ENCODE measurements at places on chromosomes 3 and 15.

- no peak for DNase-seq
Observed at GRCh38 chr3:56624725-56625124, 58.3 kb downstream of the TASOR start.

DNA sequence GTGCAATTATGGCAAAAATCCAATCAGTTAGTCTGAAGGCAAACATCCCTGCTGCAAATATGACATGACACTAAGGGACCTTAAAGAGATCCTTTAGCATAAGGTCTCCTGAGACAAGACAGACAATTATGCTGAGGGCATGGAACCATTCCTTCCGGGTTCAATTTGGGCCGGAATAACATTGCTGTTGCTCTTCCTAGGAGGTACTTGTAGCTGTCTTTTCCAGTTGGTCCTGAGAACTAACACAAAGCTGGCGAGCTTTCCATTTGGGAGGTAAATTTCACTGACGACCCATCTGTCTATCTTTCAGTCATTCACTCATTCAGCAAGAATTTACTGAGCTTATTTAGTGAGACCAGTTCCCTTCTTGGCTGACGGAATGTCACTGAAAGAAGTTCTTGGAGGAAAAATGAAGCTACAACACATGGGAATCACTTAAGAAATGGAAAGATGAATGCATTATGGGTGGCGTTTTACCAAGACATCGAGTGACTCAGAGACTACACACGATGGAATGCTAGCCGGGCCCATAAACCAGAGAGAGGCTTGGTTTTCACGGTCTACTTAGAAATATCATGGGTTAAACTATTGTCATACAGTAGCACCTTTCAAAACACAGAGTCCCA is 215.5 kb downstream of the PDZRN3 start:
- DNase-seq: no peak

DNA sequence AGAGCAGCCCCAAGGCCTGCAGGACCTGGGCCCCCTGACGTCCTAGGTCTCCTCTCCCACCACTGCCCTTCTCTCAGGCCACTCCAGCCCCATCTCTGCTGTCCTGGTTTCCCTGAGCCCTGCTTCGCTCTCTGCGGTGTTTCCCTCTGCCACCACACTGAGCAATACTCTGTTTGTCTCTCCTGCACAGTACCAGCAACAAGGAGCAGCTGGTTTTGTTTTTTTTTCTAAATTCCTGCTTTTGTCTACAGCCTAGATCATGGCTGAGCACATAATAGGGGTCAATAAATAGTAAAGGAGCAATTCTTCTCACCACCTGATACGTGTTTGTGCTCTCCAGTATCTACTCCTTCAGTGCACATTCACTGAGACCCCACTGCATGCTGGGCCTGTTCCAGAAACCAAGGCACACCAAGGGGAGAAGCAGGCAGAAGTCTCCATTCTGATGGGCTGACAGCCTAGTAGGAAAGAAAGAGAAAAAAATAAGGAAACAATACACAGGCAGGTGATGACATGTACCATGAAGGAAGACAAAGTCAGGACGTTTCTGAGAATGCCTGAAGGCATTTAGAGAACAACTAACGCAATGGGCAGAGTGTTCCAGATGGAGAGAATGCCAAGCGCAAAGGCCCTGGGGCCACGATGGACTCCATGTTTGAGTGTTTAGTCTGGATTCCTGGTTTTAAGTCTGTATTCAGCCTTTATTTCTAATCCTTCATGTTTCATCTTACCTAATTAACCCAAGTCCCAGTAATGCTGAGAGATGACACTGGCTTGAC is 6.0 kb upstream of the ACAD9 start:
- no peak for DNase-seq

DNA sequence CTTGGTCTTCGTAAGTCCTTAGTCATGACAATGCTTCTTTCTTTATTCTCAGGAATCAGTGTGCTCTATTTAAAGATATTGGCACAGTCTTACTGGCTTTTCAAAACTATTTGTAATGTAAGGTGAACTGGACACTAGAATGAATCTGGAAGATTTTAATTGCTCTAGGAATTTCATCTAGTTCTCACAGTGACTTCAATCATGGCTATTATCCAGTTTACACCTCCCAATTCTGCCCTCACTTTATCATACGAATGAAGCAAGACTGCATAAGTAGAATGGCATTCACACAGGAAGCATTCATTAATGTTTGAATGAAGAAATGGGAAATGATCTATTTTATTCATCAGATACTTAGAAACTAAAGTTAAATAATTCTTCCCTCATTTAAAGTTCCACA is 26.7 kb upstream of the DRD3 start:
- no peak for DNase-seq

- DNase-seq: no peak
Observed at GRCh38 chr3:4581498-4581897, 88.3 kb downstream of the ITPR1 start.

- no peak for DNase-seq
Observed at GRCh38 chr15:61849447-61849846, 210.8 kb downstream of the VPS13C start.

DNA sequence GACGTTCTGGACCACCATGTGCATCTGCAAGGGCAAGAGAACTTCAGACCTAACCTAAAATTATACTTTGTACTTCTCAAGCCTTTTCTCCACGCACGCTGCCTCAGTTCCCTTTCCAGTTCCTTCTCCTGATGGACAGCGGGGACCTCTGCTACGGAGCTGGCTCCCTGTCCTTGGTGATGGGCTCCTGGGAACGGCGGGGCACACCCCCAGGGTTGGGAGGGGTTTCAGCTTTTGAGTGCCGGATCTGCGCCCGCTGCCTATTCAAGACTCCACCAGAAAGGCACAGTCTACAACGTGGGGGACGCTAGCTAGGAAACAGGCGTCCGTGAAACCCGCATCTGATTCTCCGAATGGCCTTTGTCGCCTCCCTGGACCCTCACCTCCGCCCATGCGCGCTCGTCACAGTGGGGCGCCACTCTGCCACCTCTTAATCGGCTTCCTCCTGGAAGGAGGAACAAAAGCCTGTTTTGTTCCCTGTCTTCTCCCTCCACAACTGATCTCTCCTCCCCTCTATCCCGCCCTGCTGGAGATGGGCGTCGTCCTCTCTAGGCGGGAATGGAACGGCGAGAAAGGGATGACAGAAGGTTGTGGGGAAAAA is 2.2 kb downstream of the GPR149 start:
- DNase-seq: no peak

DNA sequence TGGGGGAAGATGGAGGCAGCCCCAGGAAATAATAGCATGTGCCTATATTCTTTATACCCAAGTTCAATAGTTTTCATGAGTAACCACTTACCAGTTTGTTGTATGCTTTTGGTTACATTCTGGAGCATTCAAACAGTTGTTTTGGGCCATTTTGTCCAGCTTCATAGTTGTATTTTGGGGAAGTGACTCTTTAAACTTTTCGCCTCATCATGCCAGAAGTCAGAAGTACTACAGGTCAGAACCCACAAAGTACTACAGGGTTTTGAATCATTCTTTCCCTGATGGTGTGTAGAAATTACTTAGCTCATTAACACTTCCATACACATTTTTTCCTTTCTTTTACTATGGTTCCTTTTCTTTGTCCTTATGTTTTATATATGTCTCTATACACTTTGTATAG is 210.6 kb downstream of the ARPP21 start:
- no peak for DNase-seq

DNA sequence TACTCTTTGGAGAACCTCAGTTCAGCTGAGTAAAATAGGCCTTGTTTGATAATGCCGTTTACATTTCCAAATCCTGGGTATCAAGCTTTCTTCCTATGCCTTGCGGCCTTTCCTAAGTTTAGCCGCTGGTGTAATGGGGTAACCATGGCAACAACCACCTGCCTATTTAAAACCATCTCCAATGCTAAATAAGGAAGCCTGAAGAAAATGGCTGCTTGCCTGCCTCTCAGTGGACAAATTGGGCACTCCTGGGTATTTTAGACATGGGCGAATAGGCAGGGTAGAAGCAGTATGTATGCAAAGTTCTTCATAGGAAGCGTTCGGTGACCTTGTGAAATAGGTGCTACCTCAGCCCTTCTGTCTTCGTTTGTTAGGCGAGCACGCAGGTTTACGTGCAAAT is 122.7 kb downstream of the DGKG start:
- peak; percentile 33 for DNase-seq

- no peak for DNase-seq
Observed at GRCh38 chr3:12902181-12902999, 61.0 kb upstream of the RPL32 start.

GRCh38 chr3:111727843-111728565 is 131.1 kb upstream of the PHLDB2 start:
- DNase-seq: no peak

GRCh38 chr3:172317984-172318383 is 130.3 kb downstream of the GHSR start:
- no peak for DNase-seq

DNA sequence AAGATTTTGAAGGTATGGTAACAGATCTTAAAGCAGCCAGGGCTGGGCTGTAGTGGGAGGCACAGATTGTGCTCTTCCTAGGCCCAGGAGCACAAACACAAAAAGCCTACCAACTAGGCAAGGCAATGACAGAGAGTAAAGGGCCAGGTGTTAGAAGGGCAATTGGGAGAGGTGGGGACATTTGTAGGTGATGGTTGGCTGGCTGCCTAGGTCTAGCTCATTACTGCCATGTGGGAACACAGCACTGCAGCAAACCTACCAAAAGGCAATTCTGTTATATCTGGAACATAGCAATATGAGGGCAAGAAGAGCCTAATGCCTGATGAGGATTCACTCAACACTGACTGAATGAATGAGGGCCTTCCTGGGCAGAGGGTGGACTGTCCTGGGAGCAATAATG is 30.4 kb downstream of the ARHGEF3 start:
- DNase-seq: no peak

- DNase-seq: no peak
Observed at GRCh38 chr15:100525436-100525835, 3.3 kb downstream of the CERS3 start.

DNA sequence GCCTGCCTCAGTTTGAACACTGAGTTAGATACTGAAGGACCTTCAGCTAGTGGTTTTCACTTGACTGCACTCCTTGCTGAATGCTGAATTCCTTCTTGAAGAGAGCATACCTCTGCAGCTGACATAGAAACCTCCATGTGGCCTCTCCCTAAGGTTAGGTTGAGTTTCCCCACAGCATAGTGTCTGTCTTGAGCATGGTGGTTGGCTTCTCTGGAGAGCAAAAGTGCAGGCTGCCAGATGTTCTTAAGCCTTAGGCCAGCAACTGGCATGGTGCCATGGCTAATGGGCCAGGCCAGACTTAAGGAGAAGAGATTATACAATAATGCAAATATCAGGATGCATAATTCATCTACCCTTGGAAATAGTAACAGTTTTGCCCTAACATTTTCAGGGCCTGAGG is 545.6 kb upstream of the ZNF385D start:
- DNase-seq: no peak

- DNase-seq: no peak
Observed at GRCh38 chr15:56871185-56871584, 47.3 kb upstream of the TCF12 start.

GRCh38 chr3:61650276-61650675 is 88.9 kb downstream of the PTPRG start:
- DNase-seq: no peak

GRCh38 chr3:28846971-28847478 is 433.8 kb upstream of the RBMS3 start:
- no peak for DNase-seq

- DNase-seq: no peak
Observed at GRCh38 chr3:189981668-189982067, 139.0 kb downstream of the P3H2 start.

- no peak for DNase-seq
Observed at GRCh38 chr3:137343283-137343682, 385.5 kb downstream of the IL20RB start.

DNA sequence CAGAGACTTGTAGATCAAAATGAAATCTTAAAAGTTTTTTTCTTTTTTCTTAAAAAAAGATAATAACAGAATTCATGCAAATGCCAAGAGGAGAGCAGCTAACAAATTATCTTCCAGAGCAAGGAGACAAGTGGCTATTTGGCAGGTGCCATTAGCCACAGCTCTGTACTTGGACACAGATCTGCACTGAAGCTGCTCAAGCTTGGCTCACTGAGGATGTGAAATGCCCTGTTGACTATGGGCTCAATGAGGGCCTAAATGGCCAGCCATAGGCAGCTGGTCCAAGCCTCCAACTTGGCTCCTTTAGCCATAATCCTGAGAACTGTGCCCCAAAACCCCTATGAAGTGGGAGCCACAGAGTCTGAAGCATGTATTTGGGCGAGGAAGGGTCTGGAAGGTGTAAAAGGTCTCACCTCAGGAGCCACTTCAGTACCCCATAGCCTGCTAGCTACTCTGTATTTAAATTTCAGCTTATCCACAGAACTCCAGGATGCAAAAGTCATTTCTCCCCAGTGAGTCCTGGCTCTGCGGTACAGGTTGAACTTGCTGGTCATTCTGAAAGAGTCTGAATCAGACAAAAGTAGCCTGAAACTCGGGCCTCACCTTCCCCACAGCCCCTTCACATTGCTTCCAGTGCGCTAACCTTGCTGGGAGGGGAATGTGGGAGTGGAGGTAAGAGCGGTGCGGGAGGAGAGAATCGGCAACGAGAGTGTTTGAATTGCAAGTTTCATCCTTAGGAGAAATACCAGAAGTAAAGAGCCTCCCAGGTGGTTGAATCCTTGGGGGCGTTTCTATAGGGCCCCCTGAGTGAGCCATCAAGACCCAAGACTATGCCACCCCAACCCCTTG is 48.0 kb downstream of the ZIC4 start:
- no peak for DNase-seq

GRCh38 chr15:81317642-81318017 is 6.3 kb downstream of the STARD5 start:
- DNase-seq: no peak

- no peak for DNase-seq
Observed at GRCh38 chr3:79769229-79769628, 1.4 kb upstream of the ROBO1 start.

DNA sequence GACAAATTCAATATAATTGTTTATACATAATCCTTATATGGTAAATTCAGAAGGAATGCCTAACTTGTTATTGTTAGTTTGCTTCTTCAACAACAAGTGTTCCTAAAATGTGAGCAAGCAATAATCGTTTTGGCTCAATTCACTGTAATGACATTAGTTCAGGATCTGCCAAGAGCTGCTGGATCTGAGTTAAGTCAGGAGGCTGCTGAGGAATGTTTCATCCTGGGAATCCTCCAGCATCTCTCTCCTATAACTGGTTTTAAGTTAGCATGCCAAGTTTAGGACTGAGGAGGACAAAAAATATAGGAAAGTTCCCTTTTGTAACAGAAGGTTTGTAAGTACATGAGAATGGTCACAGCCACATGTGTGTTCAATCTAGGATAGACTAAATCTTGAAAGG is 4.9 kb upstream of the GTF2A2 start:
- DNase-seq: no peak

All from hippocampal formation (tissue), 2 donors.